Omental fat pad (tissue), 4 donors: ENCODE measurements at places on chromosomes 3 and 15. TPM values are rescaled to one million over a fixed set of nuclear protein-coding genes. Genes with fewer than 3 reads are reported as not detected.

Gene POPDC2
- 7.1 TPM for total RNA-seq

Gene KCNAB1
- 2.2 TPM for total RNA-seq

Gene ZDHHC3
- total RNA-seq, result 99.8 TPM

Gene MINDY4B
- total RNA-seq, result not detected

Gene SI
- total RNA-seq, result not detected

Gene NCK1
- total RNA-seq, result 48.3 TPM

Gene MESP2
- total RNA-seq, result not detected

Gene CKMT1A
- total RNA-seq, result 3.8 TPM

Gene PPARG
- 199 TPM for total RNA-seq

Gene GABRB3
- 0.82 TPM for total RNA-seq

Gene GTF2A2
- total RNA-seq, result 38.6 TPM

Gene SGO1
- not detected for total RNA-seq

Gene ARRDC4
- 25.0 TPM for total RNA-seq

Gene CDV3
- total RNA-seq, result 103 TPM

Gene ARL14
- total RNA-seq, result not detected

Gene SCN11A
- 0.56 TPM for total RNA-seq

Gene TRMT10C
- total RNA-seq, result 20.2 TPM

Gene SNTN
- not detected for total RNA-seq

Gene OSBPL10
- total RNA-seq, result 6.3 TPM

DNA sequence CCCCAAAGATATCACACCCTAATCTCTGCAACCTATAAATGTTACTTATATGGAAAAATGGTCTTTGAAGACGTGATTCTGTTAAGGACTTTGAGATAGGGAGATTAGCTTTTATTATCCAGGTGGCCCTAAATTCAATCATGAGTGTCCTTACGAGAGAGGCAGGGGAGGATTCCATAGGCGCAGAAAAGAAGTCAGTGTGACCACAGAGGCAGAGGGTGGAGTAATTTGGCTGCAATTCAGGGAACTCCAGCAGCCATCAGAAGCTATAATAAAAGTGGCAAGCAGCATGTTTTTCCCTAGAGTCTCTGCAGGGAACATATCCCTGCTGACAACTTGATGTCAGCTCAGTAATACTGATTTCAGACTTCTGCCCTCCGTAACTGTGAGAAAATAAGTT is 315.2 kb upstream of the ROBO2 start:
- DNase-seq, result no peak

- DNase-seq, result no peak
Observed at GRCh38 chr3:160126761-160127160, 98.5 kb upstream of the C3orf80 start.

GRCh38 chr3:22939349-22939748 is 263.8 kb upstream of the UBE2E2 start:
- no peak for DNase-seq

- DNase-seq, result no peak
Observed at GRCh38 chr3:107810171-107811071, 280.4 kb downstream of the CD47 start.

GRCh38 chr15:64144192-64144564 is 7.4 kb upstream of the SNX22 start:
- DNase-seq, result no peak

DNA sequence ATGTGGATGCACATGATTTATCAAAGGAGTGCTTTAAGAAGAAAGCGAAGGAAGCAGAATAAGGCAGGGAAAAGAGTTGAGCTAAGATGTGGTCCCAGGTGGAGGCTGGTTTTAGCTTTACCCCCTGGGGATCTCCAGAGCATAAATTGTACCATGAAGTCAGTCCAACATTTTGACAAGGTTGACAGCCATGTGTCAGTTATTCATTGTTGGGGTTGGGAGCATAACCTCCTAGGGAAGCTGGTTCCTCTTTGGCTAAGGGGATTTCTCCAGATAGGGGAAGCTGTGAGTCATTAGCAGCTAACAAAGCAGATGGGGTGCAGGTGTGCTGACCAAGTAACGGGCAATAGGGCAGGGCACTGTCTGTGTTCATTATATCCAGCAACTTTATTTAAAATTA is 123.7 kb upstream of the IGSF10 start:
- DNase-seq, result no peak

- DNase-seq, result no peak
Observed at GRCh38 chr3:11532931-11533391, 110.8 kb downstream of the VGLL4 start.

GRCh38 chr3:125357032-125357658 is 18.0 kb downstream of the ZNF148 start:
- no peak for DNase-seq

- DNase-seq, result no peak
Observed at GRCh38 chr3:186997473-186997939, 67.2 kb downstream of the ST6GAL1 start.

DNA sequence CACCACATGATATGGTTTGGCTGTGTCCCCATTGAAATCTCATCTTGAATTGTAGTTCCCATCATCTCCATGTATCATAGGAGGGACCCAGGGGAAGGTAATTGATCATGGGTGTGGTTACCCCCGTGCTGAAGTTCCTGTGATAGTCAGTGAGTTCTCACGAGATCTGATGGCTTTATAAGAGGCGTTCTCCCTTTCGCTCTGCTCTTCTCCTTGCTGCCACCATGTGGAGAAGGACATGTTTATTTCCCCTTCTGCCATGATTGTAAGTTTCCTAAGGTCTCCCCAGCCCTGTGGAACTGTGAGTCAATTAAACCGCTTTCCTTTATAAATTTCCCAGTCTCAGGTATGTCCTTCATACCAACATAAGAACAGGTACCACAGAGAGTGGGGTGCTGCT is 21.9 kb downstream of the OSTN start:
- no peak for DNase-seq

GRCh38 chr3:10645800-10646199 is 140.4 kb upstream of the ATP2B2 start:
- no peak for DNase-seq

DNA sequence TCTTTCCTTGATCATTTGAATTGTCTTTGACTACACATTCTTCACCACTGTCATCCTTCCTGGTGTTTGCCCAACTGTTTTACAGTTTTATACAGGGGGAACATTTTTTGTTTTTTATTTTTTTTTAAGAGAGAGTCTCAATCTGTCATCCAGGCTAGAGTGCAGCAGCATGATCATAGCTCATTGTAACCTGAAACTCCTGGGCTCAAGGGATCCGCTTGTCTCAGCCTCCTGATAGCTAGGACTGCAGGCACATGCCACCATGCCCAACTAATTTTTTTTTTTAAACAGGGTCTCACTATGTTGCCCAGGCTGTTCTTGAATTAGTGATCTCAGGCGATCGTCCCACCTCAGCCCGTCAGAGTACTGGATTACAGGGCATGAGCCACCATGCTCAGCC is 222.6 kb downstream of the BBX start:
- DNase-seq, result no peak

- DNase-seq, result no peak
Observed at GRCh38 chr15:50871832-50872231, 36.7 kb upstream of the AP4E1 start.

- DNase-seq, result no peak
Observed at GRCh38 chr3:134338516-134339261, 35.6 kb downstream of the AMOTL2 start.

- DNase-seq, result no peak
Observed at GRCh38 chr15:67545864-67546263, 3.4 kb downstream of the MAP2K5 start.

- no peak for DNase-seq
Observed at GRCh38 chr3:64360280-64360679, 135.0 kb upstream of the PRICKLE2 start.

DNA sequence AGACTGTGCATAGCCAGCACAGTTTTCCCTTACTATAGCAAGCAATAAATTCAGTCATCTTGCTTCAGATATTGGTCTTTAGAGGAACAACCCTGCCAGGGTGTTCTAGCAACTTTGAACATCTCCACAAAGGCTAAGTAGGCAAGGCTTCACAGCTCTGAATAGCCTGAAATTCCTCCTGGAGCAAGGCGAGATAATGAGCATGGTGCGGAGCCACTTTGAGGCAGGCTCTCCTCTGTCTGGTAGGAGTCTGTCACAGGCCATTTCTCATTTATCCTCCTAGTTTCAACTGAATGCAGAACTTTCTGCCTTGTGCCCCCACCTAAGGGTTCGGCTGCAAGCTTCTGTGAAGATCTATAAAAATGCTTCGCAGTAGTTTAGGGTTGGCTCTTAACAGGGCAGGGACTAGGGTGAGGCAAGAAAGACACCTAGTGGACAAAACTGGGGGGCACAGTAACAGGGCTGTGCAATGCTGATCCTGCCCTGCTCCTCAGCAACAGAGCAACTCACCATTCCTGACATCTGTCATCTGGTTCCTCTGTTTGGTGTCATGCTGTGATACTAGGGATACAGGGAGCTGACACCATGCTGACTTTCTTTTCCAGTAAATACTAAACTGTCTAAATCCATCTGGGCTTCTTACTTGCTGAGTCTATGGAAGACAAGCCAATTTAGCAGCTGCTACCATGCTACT is 16.6 kb upstream of the EHHADH start:
- no peak for DNase-seq

GRCh38 chr3:39513791-39514369 is 46.4 kb downstream of the MOBP start:
- no peak for DNase-seq

DNA sequence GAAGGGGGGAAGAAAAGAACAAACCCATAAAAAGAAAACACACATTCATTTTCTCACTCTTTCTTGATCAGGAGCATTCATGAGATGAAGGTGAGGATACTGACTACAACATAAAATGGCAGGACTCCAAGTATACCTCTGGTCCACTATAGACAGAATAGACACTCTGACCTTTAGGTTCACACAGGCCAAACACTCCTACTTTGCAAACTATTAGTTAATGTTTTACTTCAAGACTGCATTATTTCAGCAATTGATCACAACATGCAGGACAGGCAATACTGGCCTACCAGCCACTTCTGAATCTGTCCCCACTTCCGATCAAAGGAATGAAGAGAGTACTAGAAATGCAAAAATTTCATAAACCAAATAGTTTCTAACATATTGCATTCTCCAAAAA is 47.0 kb downstream of the LRRFIP2 start:
- no peak for DNase-seq

DNA sequence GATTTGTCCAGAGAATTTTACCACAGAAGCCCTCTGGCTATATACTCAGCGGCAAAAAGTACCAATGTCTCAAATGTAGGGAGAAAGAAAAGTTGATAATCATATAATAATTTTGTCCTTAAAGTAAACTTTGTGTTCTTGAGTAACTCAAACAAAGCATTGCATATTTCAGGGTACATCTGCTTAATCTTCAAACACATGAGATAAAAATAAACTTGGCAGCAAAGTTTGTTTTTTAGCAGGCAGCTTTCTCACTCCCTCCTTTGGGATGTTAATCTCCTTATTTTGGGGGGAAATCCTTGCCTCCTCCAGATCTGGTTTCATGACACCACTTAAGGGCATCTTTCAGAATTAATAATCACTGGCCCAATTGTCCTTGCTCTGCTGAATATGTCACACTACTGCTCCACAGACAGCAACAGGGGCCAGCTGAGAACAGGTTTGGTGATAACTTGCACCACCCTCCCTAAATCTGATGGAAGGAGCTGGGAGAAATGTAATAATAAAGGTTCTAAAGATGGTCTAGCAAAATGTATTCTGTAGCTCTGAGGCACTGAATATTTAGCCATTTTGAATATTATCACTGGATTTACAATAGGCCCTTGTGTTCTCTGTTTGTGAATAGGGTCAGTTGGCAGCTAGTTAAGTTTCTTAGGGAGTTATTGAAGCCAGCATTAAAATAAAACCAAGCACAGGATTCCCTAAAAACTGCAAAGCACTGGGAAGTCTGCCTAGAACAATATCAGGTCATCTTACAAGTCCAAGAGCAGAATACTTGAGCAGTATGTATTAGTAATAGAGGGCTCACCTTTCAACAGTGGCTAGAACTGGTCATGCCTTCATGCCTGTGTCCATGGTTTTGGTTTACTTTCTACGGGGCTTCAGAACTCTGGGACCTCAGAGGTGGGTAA is 79.2 kb downstream of the EFL1 start:
- DNase-seq, result no peak

DNA sequence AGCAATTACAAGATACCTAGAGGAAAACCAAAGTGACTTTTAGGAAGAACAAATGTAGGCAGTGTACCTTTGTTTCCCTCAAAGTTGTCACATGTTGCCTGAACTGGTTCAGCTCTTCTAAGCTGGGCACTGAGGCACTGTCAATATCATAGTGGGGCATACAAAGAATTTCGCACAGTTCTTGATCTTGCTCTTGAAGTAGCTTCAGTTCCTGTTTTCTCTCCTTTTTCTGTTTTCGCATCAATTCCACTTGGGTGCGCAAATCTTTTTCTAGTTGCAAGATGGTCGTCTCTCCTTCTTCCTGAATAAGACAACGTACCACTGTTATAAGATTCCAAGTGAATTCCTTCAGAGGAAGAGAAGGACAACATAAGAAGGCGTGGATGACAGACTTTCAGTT is 12.7 kb downstream of the PRC1 start:
- no peak for DNase-seq

- DNase-seq, result no peak
Observed at GRCh38 chr15:99522288-99522687, 43.5 kb upstream of the MEF2A start.

- DNase-seq, result no peak
Observed at GRCh38 chr3:62248734-62249483, 124.4 kb downstream of the FEZF2 start.

DNA sequence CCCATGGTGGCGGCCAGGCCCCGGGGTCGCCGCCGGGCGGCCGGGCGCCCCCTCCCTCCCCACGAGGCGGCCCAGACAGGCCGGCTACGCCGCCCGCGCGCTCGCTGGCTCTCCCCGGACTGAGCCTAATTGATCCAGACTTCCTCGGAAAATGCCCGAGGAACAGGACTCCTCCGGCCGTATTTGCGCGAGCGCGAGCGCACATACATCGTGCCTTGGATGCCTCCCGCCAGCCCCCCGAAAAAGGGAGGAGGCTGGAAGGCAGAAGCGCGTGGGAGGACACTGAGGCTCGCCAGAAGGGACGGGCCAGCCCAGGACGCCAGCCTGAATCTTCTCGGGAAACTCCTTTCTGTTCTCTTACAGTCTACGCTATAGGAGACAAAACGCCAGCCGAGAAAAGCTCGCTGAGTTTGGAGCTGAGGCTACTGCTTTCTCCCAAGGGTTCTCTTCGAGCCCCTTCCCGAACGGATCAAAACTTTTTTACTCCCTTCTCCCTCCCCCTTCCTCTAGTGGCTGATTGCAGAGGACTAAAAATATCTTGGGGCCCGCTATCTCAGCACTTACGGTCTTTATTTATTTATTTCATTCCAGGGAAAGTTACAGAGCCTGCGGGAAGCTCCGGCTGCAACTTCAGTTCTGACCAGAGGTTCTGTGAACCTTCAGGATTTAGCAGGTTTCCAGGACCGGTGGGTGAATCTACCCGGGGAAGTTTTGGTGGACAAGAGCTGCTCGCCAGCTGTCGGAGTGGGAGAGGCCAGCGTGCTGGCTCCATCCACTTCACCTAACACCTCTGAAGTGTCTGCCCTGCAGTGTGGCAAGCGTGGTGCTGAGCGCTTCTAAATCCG is at the start of gene PDZRN3:
TSS of gene PDZRN3 (minus strand) at position 121 of the 845 bp plus-strand sequence.
- no peak for DNase-seq

DNA sequence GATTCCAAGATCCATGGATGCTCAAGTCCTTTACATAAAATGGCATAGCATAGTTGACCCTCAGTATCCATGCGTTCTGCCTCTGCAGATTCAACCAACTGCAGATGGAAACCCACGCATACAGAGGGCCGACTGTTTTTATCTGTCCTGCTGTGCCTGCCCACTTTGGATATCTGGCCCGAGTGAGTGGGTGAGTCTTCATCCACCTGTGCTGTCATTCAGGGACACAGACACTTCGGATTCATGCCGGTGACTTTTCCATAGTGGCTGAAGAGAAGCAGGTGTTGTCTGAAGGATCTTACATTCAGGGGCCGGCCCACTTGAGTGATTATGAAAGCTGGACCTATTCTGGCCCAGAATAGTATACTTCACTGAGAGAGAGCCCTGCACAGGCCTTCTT is 85.1 kb downstream of the RYR3 start:
- no peak for DNase-seq
